Posterior vena cava (tissue), 2 donors: ENCODE measurements at places on chromosomes 16 and 17. TPM values are rescaled to one million over a fixed set of nuclear protein-coding genes. Genes with fewer than 3 reads are reported as not detected.

Gene TBC1D3C
- not detected for total RNA-seq

DNA sequence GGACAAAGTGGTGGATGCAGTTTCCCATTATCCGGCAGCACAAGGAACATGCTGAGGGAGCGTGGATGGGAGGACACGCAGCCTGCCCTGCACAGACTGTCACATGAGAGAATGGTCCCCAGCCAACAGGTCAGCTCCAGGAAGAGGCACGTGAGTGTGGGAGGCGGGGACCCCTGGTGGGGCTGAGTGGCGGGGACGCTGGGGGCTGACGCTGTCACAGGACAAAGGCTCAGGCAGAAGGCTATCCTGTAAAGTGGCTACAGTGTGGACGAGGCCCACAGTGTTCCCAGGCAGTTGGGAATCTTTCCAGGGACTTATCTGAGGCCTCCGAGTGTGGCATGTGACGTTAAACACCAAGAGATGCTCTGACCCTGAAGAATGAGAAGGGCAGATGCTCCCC lies 30.4 kb downstream of the MBTPS1 start:
- no peak for DNase-seq

- DNase-seq: peak; percentile 82
Observed at GRCh38 chr17:82985973-82986372, 93.4 kb upstream of the METRNL start.

GRCh38 chr17:30965686-30966085 lies 5.2 kb upstream of the RNF135 start:
- no peak for DNase-seq

GRCh38 chr16:65967376-65967775 lies 399.1 kb upstream of the CDH5 start:
- no peak for DNase-seq

Gene GPRC5C
- 12.9 TPM for total RNA-seq

GRCh38 chr16:69307856-69308255 lies 3.3 kb upstream of the VPS4A start:
- no peak for DNase-seq

Gene GPS2
- 47.9 TPM for total RNA-seq

GRCh38 chr17:307741-308507 lies 44.7 kb downstream of the RPH3AL start:
- DNase-seq: peak; percentile 88

DNA sequence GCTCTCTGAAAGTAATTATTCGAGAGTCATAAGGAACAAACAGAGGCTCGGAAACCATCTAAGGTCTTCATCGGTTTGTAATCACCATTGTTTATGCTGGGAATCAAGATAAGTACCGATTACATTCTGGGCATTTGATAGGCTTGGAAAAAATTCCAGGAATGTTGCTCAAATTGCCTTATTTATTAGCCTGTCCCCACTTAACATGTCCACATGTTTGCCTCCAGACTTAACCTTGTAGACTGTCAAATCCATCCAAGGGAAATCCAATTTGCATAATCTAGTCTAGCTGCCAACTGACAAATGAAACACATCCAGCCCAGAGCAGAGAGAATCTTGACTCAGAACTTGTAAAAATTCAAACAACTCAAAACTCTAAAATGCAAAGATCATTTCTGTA lies 51.3 kb upstream of the TMC5 start:
- DNase-seq: no peak

Gene KIF2B
- total RNA-seq: not detected

Gene ZC3H18
- total RNA-seq: 29.1 TPM

DNA sequence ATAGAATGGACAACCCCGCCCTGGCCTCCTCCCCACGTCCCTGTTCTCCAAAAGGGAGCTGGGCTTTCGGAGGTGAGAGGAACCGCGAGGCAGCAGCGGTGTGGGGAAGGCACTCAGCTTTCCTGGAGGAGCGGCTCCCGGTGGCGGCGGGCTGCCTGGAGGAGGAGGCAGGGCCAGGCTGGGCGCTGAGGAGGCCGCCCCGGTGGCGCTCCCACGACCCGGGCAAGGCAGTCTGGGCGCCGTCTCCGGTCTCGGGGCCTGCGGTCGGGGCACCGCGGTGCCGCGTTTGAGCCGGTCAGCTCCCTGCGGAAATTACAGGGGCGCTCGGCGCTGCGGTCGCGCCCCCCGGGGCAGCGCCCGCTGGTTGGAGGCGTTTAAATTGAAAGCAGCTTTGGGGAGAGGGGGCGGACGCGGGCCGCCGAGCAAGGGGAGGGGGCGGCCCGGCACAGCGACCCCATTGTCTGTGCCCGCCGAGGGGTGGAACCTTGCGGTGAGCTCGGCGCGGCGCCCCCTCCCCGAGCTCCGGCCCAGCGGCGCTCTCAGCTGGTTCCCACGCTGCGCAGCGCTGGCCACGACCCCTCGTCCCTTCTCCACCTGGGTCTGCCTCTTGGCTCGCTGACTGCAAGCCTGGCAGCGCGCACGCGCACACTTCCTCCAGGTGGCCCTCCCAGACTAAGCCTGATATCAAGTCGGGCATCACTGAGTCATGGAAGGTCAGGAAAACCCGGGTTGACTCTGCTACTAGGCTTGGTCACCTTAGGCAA lies 58.7 kb upstream of the DLX4 start:
- DNase-seq: no peak

DNA sequence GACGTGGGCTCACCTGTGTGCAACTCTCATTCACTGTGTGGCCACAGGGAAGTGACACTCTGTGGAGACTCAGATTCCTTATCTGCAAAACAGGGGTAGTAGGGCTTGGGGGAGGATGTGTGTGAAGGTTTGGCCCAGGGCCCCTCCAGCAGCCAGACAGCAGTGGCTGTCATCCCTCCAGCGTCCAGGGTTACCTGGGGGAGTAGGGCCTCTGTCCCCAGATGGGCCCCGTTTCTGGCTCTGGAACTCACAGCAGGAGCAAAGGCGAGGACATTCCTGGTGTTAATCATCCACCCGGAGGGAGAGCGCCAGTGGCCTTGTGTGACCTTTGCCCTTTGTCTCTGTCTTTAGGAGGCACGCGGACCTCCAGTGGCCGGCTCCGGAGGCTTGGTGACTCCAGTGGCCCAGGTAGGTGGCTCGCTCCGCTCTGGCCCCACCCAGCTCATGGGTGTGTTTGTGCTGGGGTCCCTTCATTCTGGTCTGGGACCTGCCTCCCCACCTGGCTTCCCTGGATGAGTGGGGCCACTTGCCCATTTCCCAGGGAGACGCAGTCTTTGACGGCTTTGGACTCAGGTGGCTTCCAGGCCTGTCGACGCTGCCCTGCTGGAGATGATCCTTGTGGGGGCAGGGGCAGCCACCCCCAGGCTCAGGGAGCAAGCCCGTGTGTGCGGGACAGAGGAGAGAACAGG lies 166.2 kb downstream of the SEC14L1 start:
- DNase-seq: peak; percentile 74

DNA sequence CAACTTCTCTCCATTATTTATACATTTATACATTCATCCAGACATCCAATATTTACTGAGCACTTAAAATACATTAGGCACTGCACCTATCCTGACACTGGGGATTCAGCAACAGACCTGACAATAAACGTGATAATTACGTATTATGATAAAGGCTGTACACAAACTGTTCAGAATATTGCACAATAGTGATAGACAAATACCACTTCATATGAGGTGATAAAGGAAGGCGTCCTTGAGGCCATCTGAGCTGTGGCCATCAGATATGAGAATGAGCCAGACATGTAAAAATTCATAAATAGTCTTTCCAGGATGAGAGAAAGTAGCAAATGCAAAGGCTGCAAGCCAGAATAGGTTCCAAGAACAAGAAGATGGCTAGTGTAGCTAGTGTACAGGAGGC lies 8.6 kb downstream of the USP32 start:
- no peak for DNase-seq

DNA sequence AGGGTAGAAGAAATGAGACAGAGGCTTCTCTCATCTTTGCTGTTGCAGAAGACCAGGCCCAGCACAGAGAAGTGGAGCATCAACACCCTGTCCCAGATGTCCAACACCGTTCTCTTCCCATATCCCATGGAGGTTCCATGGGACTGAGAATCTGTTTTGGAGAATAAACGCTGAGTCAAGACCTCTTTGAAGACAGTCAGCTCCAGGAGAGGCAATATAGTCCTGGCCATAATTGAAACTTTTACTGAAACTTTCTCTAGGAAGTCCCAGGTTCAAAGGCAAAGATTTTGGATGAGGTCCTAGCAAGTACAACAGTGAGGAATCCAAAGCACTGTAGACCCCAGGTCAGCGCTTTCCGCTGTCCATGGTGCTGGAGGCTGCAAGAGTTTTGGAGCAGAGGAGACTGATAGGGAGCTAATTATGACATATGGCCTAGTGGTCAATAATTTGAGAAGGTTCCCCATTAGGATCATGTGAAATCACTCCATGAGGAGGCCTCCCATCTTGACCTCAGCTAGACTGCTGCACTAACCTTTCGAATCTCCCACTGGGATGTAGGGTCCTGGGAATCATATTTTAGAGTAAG lies 36.0 kb downstream of the OSBPL7 start:
- DNase-seq: no peak

Gene EMC6
- total RNA-seq: 23.7 TPM

DNA sequence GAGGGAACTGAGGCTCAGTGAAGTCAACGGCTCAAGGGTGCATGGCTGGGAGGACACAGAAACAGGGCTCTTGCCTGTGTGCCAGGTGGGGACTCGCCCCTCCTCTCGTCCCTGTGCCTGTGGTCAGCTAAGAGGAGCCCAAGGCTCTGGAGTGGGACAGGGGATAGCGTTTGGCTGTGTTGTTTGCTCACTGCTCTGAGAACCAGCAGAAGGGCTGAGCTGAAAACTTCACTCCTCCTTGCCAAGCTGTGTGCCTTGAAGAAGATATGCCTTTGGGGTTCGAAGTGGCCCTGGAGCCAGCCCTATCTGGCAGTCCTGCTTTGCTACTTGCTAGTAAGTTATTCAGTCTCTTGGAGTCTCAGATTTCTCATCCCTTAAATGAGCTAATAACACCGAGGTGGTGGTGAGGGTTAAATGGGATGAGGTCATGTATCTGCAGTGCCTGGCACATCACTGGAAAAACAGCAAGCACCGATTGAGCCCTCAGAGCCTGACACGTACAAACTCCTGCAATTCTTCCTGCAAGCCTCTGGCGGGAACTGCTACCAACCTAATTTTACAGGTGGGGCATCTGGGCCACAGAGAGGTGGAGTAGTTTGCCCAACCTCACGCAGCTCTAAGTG lies 17.7 kb downstream of the FOXL1 start:
- no peak for DNase-seq

Gene ZSCAN10
- total RNA-seq: not detected

Gene TBC1D3K
- total RNA-seq: not detected

- no peak for DNase-seq
Observed at GRCh38 chr17:65985571-65985970, 206.4 kb downstream of the CEP112 start.

DNA sequence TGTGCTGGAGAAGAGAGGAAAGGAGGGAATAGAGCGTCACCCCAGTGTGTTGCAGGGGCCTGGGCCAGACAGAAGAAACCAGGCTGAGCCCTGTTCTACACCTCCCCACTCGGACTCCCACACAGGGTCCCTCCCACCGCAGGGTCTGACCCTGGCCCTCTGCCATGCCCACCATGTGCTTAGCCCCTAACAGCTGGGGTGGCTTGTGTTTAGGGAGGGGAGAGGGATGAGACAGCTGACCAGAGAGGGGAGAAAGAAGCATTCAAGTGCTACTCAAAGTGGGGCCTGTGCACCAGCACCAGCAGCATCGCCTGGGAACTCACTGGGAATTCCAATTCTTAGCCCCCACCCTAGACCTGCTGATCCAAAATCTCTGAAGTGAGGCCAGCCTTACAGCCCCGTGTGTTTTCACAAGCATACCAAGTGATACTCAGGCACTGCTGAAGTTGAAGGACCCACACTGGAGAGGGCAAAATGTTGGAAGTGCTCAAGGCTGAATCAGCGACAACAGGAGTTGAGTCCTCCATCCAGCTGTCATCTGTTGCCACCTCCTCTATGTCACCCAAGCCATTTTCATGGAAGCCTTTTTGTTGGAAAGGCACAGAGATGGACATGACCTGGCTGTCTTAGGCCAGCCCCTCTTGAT lies 47.0 kb downstream of the FZD2 start:
- DNase-seq: no peak

Gene SDK2
- 1.4 TPM for total RNA-seq

DNA sequence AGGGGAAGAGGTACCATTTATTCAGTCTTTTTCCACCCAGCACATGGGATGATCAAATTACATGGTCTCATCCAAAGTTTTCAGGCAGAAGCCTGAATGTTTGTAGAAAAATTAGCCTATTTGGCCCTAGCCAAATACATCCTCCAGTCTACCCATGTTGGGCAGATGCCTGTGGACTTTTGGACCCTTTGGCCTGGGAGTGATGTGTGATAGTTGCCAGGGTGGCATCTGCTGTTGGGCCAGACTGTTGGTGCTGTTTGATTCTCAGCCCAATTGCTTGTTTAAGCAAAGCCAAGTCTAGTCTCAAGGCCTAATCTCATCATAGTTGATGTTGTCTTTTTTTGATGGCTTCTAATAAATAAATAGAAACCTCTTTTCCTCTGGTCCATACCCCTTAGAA lies 419.0 kb downstream of the CDH13 start:
- DNase-seq: no peak

Gene KIF19
- 2.3 TPM for total RNA-seq

DNA sequence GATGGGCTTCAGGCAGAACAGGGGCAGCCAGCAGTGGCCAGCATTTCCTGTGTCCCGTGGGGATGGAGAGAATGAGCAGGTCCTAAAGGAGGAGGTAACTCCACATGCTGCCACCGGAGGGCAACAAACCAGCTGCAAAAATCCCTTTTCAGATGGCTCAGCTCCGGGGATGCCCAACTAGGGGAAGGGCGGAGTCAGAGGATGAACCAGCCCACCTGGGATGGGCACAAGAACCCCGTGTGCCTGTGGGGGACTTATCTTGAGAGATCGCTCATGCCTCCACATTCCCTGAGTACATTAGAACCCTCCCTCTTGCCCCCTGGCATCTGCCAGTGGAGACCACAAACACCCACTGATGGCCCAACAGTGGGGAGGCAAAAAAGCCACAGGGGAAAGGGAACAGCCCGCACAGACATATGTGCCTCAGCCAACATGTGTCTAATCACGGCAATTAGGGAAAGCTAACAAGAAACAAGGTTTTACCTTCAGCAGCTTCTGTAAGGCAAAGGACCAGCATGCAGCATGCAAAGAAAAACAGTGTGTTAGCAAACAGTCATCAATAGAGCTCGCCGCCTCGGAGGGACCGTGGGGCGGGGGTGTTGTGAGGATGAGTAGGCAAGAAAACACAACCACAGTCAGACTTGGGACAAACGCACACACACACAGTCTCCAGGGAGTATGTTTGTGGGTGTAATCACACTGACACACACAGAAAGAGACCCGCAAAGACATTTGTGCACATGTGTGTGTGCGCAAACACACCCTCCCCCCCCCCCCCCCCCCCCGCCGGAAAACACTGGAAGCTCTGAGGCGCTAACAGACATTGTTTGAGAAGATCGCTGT lies 64.0 kb downstream of the MYO18A start:
- DNase-seq: no peak

DNA sequence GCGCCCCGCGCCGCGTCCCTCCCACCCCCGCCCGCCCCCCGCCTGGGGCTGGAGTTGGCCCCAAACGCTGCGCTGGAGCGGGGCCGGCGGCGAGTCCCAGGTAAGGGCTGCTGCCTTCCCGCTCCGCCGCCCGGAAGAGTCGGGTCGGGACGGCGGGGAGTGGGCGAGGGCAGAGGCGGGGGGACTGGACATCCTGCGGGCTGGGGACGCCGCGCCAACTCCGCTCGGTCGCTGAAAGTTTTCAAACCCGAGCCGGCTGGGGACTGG lies 469 bp downstream of the GPRC5C start:
- no peak for DNase-seq

GRCh38 chr16:75479421-75479990 lies 15.0 kb upstream of the TMEM170A start:
- DNase-seq: peak; percentile 74

Gene EVPLL
- not detected for total RNA-seq

- peak; percentile 47 for DNase-seq
Observed at GRCh38 chr16:81405702-81406113, 38.9 kb upstream of the CMIP start.

- peak; percentile 94 for DNase-seq
Observed at GRCh38 chr16:56625943-56626654, 518 bp downstream of the MT1E start.
